NCI-H748 treated with DMSO at 0.1 percent for 48 hours (cell line): ENCODE measurements at places on chromosomes 1 and 21.

DNA sequence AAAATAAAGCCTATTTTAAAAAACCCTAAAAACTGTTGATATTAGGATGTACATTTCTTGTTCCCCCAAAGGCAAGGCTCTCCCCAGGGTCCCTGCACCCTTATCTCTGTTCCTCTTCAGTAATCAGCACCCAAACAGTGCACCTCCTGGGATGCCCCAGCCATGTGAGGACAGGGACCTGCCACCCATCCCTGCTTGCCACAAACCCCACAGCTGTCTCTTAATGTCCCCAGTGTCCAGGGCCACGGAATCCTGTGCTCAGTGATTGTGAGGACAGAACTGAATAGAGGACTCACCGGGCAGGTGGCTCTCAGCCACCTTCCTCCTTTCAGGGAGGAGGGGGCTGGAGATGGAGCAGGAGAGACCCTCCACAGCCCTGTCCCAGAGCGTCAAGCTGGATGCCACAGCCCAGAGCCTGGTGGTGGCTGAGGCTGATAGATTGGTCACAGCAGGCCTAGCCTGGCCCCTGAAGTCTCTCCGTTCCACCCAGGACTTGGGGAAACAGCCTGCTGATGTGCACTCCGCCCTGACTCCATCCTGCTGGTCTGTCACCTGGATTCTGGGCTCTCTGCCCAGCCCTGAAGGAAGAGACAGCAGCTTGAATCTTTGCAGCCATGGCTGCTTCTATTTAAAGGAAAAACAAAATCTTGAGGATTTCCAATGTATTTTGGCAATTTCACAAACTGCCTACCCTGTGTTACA, 23.1 kb downstream of the RNF187 start:
- no peak for DNase-seq

DNA sequence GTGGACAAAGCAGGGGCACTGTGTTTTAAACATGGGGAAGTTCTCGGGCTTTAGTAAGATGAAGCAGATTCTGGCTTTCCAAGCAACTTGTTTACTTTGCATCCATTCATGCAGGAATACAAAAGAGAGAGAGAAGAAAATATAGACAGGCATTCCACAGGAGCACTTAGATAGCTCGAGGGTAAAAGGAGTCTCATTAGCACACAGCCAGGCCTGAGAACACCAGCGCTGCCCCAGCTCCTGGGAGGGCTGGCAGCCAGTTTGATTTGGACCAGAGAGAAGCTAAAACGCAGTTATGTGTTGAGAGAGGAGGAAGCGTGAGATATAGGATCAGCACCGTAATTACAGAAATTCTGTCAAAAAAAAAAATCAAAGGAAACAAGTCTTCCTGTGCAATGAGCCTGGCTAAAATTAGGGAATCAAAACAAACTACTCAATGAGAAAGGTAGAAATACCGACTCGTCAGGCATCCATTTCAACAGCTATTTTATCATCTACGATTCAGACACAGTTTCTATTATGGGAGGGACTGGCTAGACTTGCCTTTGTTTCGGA, 68.2 kb downstream of the CLSTN1 start:
- DNase-seq: no peak

- DNase-seq: no peak
These were observed 124.8 kb upstream of the GRIK3 start for GRCh38 chr1:37159102-37159501.

DNA sequence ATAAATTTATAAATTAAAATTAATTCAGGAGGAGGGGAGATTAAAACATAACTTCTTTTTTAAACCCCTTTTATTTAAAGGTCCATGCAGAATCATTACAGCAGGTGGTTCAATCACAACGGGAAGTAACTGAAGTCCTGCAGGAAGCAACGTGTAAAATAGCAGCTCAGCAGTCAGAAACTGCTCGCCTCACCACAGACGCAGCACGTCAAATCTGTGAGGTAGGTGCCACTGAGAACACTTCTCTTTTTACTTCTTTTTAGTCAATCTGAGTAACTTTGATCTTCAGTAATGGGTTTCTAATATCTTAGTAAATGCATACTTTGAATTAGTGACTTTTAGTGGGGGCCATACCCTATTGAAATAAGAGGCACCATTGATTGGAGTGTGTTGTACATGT, 87.0 kb downstream of the CEP350 start:
- DNase-seq: no peak

DNA sequence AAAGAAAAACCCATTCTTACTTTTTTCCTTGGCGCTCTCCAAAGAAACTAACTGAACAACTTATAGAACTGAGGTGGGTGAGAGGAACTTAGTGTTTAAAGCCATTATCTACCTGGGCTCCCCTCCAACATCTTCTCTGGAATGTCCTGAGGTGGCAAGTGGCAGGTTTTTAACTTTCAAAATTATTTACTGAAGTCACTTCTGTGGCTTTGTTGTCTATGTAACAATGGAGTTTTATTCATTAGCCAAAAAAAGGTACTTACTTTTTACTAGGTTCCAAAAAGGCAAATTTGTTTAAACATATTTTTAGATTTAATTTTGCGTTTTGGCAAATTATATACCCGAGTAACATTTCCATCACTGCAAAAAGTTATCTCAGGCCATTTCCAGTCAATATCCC, 2.4 kb downstream of the ENO1 start:
- no peak for DNase-seq

DNA sequence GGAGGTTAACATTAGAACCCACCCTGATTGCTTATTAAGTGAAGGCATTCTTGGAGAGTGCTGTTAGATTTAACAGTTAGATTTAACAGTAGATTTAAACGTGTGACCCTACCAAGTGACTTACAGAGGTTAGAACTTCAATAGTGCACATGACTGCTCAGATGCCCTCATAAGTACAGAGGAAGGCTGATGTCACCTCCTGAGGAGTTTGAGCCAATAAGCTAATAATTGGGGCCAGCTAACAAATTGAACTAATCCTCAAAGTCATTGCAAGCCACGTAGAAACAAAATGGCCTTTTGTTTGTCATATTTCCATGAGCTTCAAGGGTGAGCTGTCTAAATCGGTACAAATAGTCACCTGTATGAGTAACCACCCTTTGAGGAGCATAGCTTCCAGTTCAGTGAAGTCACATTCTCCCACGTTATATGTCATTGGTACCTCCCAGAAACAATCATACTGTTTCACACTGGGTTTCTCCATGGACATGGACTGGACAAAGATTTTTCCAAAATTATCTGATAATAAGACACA, 11.7 kb downstream of the AVPR1B start:
- DNase-seq: no peak

DNA sequence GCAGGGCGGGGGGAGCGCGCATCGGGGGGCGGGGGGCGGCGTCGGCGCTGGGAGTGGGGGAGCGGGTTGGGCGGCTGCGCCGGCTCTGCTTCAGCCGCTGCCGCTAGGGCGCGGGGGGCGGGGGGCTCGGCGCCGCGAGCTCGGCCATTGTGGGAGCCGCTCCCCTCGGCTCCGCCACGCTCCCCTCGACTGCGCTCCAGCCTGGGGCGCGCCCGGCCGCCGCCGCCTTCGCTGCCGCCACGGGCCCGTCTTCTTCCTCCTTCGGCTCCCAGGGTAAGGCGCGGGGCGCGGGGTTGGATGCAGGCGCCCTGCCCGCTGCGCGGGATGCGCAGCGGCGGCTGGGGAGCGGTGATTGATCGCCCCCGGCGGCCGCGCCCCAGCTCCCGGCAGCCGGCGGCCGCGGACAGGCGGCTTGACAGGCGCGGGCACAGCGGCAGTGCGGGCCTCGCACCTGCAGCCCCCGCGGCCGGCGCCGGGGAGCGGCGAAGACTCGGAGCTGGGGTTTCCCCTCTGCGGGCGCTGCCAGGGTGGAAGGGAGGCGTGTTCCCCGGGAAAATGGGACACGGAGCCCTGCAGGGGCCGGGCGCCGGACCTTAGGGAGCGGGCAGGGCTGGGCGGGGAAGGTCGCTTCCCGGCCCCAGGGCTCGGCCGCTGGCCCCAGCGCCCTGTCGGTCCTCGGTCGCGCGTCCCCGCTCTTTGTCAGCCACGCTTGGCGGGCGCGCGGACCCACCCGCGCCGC, 55.3 kb downstream of the NDUFS5 start:
- DNase-seq: no peak

- no peak for DNase-seq
These were observed 12.0 kb upstream of the AADACL3 start for GRCh38 chr1:12703821-12704451.

- no peak for DNase-seq
These were observed 40.7 kb downstream of the MAN1C1 start for GRCh38 chr1:25657121-25657882.

DNA sequence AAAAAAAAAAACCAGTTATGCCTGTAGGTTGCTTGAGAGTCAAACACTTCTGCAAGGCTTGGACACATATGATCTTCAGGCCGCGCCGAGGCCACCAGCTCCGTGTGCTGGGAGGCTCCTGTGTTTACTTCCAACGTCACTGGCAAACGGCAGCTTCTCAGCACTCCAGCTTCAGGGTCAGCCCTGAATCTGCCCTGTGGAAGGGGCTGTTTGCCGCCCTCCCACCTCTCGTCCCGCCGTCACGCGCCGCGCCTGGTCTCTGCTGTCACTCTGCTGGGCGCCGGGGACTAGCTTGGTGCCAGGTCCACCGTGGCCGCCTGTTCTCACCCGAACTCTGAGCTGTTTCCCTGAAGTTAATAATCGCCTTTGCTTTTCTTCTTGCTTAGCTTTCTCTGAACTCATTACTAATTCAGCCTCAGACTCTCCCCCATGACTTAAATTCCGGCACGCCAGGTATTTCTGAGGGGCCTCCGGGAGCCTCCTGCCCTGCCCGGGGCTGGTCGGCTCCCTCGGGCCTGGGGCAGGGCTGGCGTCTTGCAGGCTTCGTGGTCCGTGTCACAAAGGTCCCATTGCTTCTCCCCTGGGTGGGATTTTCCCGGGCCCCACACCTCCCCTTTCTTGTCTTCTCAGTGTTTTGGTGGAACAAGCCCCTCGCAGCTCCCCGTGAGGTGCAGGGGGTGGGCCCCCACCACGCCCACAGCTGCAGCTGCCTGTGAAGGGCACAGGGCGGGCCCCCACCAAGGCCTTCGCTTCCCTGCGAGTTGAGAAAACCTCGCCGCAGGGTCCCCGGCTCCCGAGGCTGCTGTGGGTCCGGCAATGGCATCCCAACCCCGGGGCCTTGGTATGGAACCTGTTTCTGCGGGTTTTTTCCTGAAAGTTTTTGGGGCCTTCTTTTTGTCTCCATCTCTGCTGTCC, 14.6 kb upstream of the C1orf159 start:
- no peak for DNase-seq

- no peak for DNase-seq
These were observed 11.0 kb upstream of the LMNA start for GRCh38 chr1:156103521-156103947.

GRCh38 chr1:95002540-95003432, 70.0 kb downstream of the ALG14 start:
- no peak for DNase-seq

GRCh38 chr1:213982672-213983492, 4.9 kb upstream of the PROX1 start:
- DNase-seq: no peak

DNA sequence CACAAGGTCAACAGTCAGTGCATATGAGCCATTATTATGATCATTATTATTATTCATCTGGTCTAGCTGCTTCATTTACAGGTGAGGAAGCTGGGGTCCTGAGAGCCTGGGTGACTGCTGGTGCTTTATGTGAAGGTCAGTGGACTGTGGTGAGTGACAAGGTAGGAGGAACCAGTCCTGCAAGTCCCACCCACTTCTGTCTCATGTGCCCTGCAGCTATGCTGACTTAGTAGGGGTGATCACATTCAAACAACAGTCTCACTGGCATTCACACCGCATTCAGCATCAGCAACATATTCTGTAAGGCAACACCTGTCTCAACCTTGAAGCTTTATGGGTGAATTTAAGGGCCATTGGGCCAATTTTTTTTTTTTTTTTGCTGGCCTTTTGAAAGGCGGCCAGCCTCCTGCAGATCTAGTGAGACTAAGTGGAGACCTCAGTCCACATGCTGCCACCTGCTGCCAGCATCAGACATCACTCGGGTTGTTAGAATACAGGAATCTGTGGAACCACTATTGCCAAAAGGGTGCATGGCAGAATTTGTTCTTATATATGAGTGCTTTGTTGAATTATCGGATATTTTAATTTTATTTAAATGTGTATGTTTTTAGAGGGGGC, 59.9 kb upstream of the CACNA1E start:
- peak; percentile 20 for DNase-seq

DNA sequence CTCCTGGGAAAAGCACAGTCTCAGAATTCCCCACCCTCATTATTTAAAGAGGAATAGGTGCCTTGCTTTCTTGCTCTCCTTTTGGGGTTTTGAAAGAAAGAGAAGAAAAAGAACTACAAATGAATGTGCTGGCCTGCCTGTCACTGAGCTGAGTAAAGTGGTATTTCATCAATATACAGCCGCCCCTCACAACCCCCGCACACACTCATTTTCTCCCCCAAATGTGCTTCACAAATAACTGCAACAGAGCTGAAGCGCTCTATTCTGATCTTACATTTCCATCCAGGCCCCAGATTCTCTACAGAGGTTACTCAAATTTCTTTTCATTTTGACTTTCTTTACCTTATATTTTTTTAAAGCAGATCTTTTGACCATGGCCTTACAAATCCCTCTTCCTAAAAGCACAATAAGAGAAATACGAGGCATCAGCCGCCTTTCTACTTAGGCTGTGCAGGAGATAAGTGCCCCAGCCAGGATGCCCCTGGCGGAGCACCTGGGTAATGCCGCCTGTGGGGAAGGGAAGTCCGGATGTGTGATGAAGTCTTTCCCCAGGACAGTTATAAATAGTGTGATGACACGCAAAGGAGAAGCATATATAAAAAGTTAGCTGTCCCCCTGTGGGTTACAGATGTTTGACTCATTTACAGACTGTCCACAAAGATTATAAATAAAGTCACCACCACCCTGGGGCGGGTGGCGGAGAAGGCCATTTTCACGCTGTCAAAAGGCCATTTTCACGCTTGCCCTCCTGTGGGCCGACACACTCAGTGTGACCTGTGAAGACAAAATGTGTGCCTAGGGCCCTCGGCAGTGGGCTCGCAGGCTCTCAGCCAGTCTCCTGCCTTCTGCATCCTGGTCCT, 6.5 kb downstream of the KCNN3 start:
- DNase-seq: no peak

GRCh38 chr1:9737057-9737456, 85.5 kb downstream of the PIK3CD start:
- DNase-seq: no peak

DNA sequence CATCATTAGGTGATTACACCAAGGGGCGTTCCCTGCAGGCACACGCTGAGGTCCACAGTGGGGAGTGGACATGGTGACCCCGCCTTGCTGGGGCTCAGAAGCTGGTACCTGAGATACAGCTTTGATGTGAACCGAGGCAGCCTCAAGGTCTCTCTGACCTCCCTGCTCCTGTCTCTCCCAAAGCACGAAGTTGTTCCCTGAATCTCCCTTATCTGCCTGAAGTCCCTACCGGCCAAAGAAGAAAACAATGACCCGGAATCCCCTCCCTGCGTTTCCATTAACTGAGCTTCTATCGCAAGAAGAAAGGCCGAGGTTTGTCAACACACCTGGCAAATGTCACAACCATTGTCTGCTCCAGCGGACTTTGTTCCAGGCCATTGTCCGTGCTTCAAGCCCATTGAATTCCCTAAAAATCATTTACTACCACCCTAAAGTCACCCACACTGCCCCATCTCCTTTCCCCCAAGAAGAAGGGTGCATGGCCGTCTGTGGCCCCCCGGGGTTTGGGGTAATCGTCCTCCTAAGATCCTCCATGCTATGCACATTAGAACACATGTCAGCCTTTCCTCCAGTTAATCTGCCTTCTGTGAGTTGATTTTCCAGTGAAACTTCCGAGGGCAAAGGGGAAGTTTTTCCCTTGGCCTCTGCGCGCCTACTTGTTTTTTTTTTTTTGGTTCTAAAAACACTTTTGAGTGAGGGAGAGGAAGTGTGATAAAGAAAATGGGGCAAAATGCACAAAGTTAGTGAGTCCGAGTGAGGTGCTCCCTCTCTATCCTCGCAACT, 48.1 kb upstream of the COL18A1 start:
- peak; percentile 8 for DNase-seq

- DNase-seq: no peak
These were observed 184.9 kb downstream of the PLA2G4A start for GRCh38 chr1:187013582-187014200.
